ENCODE measurements at places on chromosomes 1 and 21.

DNA sequence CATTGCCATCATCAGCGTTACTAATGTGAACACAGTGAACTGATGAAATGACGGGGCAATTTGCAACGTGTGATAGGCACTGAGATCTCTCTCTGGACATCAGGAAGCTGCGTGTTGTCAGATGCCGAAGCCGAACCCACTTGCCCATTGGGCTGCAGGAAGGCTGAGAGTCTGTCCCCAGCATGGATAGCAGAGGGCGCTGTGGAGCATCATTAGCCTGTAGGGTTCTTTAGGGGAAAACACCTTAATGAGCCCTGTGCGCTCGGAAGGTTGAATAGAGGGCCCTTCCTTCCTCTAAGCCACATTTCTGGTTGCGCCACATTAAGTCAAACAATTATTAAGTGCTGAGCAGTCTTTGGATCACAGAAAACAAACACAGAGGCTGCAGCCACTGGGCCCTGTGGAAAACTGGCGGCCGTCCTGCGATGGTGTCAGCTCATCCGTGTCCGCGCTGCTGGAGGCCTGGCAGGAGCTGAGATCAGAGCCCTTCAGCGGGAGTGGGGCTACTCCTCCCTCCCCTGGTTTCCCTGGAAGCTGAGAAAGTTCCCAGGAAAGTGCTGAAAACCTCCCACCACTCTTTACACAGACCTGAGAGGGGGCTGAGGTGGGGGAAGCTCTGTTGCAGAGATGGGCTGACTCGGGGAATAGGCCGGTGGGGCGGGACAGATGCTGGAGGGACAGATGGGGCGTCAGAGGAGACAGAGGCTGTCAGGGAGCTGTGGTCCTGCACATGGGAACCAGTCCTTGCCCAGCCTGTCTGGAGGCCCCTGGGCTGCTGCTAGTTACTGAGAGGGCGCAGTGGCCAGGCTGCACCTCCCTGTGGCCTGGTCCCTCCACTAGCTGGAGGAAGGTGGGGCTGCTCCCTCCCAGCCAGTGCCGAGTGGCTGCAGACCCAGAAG is 12.7 kb downstream of the TFF2 start:
- DNase-seq = peak; percentile 53

DNA sequence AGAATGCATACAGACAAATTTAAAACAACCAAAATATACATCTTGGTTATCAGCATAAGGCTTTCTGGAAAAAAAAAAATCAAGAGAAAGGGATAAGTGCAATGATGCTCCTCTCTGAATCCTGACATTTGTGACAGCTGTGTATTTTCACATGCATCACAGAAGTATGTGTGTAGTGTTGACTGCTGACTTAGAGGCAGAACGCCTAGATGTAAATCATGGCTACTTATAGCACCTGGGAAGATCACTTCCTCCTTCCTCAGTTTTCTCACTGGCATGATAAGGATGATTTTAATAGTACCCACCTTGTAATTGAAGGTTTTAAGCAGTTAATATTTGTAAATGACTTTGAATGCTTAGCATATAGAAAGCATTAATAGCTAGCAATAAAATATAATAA is 112.5 kb downstream of the MRPL39 start:
- no peak for DNase-seq

DNA sequence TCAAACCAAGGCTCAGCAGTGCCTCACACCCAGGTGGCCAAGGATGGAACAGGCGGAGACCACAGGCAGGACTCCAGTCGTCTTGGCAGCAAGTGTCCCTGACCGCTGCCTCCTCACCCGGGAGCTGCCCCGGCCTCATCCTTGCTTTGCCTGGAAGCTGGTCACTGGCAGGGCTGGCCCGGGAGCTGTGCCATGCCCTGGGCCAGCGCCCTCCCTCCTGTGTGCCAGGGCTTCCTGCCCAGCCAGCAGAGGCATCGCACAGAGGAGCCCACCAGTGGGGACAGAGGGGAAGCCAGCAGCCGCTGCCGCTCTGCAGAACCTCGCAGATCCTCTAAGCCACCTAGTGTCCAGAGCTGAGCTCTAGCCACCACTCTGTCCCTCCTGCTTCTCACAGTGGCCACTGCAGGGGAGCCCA is 7.8 kb downstream of the CASZ1 start:
- DNase-seq = no peak

DNA sequence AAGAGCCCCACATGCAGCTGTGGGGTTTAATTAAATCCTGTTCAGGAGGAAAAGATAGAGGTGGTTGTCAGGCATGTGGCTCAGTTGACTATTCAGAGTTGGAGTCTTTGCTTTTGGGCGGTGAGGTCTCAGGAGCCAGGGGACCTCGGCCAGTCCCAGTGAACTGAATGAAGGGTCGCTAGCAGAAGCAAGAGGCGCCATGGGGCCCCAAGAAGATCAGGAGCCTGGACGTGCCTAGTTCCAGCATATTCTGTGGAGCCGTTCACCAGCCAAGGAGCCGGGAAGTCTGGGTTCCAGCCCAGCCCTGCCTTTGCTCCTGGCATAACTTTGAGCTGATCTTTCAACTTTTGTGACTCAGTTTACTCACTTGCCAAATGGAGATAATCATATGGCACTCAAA is 217.7 kb upstream of the IRF2BP2 start:
- DNase-seq = no peak

DNA sequence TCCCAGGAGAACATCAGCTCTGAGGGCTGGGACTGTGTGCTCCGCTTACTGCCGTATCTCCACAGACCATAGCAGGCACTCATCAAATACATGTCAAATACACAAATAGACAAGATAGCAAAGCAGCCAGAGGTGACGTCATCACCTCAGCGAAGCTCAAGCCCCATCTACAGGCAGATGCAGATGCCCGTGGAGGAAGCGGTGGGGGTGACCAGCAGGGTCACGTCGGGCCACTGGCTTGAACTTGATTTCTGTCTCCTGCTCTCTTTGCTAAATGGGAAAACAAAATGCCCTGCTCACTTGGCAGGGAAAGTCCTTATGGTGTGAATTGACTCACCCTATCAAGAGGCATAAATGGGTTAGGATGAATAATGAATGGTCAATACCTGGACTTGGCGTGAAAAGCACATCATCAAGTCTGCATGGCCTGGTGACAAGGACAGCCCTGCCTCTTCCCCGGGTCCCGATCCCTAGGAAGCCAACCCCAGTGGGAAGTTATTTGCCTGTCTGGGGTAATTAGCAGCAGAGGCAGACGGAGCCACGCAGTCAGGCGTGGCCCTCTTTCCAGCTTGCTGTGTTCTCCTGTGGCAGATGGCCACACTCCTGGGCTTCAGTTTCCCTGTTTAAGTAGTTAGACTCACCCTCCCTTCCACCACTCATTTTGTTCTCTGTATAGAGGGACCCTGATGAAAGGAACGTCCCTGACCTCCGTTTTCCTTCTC is 536.0 kb downstream of the NPHP4 start:
- no peak for DNase-seq

DNA sequence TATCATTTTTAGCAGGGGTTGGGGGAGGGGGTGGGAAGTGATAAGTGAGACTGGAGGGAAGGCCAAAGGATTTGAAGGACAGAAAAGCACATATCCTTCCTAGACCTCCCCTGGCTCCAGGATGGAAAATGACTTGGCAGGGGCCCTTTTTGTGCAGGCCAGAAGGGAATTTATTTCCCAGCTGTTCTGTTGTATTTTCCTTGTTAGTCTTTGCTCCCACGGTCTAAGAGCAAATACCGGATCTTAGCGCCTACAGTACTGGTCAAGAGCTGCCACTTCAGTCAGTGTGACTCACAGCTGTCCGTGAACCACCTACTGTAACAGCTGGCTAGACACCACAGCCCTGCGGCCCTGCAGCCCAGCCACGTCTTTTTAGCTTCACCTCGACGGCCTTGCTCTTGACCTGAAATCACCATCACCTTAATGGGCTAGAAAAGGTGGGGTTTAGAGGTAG is 51.0 kb upstream of the ERRFI1 start:
- no peak for DNase-seq

DNA sequence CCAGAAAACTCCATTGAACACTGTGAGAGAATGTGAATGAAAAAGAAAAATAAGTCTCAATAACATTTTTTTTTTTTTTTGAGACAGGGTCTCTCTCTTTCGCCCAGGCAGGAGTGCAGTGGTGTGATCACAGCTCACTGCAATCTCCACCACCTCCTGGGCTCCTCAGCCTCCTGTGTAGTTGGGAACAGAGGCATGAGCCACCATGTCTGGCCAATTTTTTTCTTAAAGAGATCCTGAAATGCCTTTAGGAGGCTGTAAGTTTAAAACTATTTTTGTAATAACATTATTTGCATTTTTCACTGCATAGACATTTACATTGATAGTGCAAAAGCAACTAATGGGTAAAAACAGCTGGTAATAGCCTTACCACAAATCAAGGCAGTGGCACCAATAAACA is 35.3 kb downstream of the GDAP2 start:
- DNase-seq = no peak

DNA sequence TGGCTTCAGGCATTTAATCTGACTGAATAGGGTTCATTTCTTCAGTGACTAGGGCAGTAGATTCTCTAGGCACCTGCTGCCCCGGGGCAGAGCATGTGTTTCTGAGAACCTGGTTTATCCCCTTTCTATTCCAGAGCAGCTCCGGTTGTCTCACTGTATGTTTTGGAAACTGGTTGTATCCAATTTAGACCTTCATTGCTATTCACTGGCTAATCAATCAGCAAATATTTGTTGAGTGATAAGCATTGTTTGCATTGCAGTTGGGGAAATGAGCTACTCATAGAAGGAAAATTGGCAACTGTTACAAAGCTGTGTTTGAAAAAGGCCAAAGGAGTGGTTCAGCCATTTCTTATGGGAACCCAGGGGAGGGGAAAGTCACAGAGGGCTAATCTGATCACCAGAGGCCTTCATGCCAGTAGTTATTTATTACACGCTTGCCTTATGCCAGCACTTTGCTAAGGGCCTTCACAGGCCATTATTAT is 2.9 kb downstream of the QSOX1 start:
- no peak for DNase-seq

DNA sequence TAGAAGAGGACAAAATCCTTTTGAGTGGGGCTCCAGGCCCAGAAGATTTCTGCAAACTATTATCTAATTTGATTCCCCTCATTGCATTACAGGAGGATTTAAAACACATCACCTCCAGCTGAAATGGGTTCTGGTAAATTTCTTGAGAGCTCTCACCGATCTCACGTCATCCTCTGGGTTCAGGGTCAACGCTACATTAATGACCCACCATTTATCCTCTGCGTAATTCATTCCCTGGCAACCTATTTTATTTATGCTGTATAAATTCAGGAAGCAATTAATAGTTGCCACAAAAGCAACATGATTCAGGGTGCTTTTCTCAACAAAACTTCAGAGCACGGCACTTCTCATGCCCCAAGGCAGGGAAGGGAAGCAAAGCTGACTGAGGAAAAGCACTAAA is 38.9 kb downstream of the LMX1A start:
- DNase-seq = no peak

DNA sequence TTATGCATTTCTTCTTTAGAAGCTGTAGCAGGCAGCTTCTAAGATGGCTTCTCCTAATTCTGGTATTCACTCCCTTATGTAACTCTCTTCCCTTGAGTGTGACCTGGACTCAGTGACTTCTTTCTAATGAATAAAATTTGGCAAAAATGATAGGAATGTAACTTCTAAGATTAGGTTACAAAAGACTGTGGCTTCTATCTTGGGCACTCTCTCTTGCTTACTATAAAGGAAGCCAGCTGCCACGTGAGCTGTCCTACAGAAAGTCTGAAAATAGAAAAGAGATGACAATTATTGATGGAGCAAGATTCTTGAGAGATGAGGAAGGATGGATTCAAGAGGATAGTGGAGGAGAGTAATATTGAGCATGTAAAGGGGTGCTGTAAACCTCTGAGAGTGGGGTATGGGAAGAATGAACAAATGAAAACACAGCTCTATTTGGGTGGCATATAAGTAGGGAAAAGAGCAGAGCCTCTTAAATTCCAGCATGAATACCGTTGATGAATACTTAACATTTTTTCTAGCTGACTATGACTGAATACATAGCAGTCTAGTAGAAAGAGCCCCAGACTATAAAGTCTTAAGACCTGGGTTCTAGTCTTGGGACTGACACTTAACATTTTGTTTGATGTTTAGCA is 5.5 kb downstream of the TSEN15 start:
- DNase-seq = no peak

DNA sequence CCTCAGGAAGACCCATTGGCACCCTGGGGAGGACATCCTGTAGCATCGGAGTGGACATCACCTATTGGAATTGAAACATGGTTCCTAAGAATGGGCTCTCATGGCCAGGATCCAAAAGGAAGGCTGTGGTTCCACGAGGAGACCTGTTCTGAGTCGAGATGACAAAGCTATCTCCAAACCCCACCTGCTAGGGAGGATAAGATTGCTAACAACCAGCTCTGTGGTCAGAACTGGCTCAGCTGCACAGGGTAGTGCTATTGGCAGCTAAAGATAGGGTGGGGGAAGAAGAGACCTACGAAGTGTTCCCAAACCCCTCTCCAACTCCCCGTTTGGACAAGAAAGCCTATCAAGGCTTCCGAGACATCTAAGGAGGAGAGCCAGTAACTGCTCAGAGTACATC is 17.7 kb upstream of the C8B start:
- no peak for DNase-seq

GRCh38 chr1:67294836-67295617 is 12.6 kb upstream of the IL12RB2 start:
- DNase-seq = no peak

DNA sequence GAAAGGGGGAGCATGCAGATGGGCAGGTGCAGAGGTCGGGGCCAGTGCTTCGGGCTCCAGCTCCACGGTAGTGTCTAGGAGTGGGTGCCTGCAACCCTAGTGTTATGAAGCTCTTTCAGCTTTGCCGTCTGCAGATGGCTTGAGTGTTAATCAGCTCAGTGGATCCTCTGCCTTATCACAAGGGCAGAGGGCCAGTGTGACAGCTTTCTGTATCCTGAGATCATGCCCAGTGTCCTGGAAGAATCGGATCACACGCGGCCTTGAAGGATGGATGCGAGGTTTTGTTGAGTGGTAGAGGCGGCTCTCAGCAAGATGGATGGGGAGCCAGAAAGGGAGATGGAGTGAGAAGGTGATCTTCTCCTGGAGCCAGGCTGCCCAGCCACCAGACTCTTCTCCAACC is 25.5 kb upstream of the C1orf146 start:
- no peak for DNase-seq

GRCh38 chr1:96370757-96371156 is 350.8 kb upstream of the PTBP2 start:
- no peak for DNase-seq

- no peak for DNase-seq
These were observed 457 bp downstream of the SRM start for GRCh38 chr1:11059155-11059967.
